Cerebellar nuclear complex (tissue), 1 donor: ENCODE measurements at places on chromosomes 7 and 10.

DNA sequence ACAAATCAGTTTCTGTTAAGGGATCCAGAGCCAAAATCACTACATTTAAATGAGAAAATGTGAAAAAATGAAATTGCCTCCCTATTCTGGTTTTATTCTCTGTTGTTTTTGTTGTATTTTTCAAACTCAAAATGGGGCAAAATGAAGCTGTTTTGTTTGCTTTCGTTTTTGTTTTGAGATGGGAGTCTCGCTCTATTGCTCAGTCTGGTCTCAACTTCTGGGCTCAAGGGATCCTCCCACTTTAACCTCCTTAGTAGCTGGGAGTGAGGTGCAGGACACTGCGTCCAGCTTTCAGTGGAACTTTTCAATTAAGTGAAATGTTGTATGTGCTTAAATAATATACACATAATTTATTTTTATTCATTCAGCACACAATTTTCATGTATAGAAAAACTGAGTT lies 205.0 kb downstream of the SORCS1 start:
- DNase-seq: no peak

DNA sequence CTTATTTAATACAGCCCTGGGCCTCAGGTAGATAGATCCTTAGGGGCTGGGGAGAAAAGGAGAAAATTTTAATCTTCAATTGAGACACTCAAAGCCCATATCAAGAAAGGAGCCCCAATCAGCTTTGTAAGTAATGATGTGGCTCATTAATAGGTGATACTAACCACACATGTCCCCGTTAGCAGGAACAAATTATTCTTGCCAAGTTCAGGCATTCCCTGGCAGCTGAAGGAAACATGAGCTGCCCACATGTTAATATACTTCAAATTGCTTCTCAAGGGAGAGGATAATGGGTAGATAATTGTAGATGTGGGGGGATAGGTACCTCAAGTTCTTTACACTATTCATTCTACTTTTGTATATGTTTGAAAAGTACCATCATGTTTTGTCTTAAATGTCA lies 14.5 kb downstream of the IFIT5 start:
- no peak for DNase-seq

DNA sequence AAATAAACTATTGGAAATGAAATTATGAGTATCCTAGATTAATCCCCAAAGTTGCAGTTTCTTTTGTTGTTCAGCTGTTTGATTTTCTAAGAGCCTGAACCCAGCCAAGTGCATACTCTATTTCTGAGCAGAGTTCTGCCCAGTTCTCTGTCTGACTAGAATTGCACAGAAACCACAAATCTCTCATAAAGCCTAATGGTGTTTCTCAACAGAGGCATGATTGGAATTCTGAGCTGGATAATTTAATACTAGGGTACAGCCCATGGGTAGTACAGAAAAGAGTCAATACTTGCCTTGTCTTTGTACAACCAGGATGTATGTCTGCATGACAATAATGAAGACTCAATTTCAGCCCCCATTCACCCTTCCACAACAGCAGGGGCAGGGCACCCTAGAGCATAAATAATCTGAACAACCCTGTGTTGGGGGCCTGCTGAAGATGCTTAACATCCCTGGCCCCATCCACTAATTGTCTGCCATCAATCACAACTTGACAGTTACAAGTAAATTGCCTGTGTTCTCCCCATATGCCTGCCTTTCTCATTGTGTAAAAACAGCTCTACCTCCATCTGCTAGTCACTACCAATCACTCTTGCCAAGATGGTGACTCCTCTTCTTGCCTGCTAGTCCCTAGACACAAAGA lies 114.4 kb downstream of the NPSR1 start:
- no peak for DNase-seq

GRCh38 chr7:117775801-117776200 lies 97.4 kb downstream of the CTTNBP2 start:
- no peak for DNase-seq

- DNase-seq: peak; percentile 44
Observed at GRCh38 chr10:69458430-69459100, 7.3 kb downstream of the TSPAN15 start.

- DNase-seq: no peak
Observed at GRCh38 chr7:132030086-132030568, 473.7 kb upstream of the PODXL start.

- no peak for DNase-seq
Observed at GRCh38 chr7:142422621-142423020, 164.8 kb upstream of the PRSS58 start.

DNA sequence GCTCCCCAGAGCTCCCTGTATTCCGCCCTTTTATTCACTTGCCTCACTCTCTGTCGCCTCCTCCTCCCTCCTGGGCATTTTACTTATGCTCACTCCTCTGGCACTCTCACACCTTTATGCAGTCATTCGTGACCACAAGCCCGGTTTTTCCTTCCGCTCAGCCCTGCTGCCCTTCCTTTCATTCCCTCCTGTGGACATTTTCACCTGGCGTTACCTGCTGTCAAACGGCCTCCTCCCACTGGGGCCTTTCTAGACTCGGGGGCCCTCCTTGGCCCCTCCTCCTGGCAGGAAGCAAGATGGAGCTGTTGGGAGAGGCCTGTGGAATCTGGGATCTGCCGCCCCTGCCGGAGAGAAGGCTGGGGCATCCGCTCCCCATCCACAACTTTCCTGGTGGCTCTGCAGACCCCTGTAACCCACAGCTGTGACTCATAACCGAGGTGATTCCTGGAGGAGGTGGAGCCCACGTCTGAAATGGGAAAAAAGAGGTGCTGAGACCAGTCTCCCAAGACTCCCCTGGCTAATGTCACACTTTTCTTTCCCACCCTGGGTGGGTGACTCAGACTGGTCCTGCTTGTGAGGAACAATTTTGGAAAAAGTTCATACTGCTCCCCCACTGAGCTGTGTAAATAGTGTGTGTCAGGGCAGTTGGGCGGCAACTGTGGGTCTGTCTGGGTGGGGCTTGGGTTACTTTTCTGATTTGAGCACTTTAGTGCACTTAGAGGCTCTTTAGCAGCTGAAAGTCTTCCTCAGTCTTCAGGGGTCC lies 1.2 kb downstream of the VCL start:
- no peak for DNase-seq

DNA sequence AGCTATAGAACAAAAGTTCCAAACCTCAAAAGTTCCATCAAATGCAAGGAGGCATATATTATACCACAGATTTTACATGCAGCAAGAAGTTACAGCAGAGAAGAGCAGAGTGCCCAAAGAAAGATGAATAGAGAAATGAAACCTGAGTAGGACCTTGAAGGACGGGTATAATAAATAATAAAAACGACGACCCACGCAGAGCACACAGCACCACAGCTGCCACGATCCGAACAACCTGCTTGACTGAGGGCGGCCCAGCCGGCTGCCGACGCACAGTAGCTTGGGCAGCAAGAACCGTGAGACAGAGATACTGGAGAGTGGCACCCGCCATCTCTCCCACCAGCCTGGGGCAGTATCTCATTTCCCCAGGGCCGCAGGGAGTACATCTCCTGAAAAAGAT lies 79.0 kb downstream of the HIPK2 start:
- DNase-seq: no peak

DNA sequence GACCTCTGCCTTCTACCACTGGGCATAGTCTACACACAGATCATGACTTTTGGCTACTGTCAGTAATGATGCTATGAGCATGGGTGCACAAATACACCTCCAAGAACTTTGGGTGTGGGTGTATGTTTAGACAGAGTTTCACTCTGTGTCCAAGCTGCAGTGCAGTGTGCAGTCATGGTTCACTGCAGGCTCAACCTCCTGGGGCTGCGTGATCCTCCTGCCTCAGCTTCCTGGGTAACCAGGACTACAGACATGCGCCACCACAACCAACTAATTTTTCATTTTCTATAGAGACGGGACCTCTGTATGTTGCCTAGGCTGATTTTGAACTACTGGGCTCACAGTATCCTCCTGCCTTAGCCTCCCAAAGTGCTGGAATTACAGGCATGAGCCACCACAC lies 194.4 kb downstream of the NSUN6 start:
- no peak for DNase-seq

DNA sequence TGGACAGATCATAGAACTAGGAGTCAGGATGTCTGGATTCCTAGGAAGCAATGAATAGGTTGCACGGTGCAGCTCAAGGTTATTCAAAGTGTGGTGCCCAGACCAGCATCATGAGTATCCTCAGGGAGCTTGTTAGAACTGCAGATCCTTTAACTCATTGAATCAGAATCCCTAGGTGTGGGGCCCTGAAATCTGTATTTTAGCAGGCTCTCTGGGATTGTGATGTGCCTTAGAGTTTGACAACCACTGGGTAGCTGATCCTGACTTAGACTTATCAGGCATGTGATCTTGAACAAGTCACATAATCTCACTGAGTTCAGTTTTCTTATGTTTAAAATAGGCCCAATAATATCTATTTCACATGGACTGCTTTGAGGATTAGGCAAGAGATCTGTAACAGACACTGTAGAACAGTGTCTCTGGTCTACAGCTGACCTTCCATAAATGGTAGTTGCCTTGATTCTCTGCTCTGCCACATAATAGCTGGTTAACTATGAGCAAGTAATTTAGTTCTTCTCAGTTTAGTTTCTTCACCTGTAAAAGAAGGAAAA lies 46.4 kb upstream of the ATRNL1 start:
- DNase-seq: no peak

DNA sequence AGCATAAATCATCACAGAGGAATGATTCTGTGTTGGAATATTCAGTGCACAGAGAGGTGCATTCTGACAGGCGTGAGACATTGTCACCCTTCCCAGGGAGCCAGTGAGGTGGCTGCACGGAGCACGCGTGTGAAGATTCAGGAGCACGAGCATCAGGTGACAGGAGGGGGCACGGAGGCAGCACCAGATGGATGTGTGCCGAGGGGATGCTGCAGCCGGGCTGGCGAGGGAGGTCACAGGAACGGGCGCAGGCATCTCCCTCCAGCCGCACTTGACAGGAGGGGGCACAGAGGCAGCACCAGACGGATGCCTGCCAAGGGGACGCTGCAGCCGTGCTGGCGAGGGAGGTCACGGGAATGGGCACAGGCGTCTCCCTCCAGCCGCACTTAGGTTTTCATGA lies 66.5 kb downstream of the DIP2C start:
- DNase-seq: no peak

DNA sequence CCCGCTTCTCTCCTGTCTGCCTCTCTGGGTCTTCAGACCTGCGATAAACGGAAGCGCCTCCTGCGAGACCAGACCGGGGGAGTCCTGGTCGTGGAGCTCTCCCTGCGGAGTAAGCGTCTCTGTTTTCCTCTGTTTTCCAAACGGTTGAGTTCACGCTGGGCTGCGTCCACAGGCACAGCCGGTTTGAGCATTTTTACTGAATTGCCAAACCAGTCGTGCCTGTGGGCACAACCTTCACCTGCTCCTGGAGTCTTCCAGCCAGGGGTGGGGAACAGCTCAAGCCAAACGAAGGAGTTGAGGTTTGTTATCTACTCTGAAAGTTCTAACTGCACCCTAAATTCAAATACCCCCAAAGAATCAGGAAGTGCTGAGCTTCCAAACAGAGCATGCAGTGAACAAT lies 16.3 kb downstream of the TECTB start:
- no peak for DNase-seq

GRCh38 chr10:97039538-97040247 lies 146.1 kb downstream of the SLIT1 start:
- DNase-seq: no peak
